Colonic mucosa (tissue), 4 donors: ENCODE measurements at places on chromosomes 3 and 15.

GRCh38 chr3:45057557-45057956 lies 31.5 kb downstream of the CLEC3B start:
- DNase-seq = no peak

GRCh38 chr3:128782282-128783146 lies 56.5 kb downstream of the RAB7A start:
- DNase-seq = no peak

DNA sequence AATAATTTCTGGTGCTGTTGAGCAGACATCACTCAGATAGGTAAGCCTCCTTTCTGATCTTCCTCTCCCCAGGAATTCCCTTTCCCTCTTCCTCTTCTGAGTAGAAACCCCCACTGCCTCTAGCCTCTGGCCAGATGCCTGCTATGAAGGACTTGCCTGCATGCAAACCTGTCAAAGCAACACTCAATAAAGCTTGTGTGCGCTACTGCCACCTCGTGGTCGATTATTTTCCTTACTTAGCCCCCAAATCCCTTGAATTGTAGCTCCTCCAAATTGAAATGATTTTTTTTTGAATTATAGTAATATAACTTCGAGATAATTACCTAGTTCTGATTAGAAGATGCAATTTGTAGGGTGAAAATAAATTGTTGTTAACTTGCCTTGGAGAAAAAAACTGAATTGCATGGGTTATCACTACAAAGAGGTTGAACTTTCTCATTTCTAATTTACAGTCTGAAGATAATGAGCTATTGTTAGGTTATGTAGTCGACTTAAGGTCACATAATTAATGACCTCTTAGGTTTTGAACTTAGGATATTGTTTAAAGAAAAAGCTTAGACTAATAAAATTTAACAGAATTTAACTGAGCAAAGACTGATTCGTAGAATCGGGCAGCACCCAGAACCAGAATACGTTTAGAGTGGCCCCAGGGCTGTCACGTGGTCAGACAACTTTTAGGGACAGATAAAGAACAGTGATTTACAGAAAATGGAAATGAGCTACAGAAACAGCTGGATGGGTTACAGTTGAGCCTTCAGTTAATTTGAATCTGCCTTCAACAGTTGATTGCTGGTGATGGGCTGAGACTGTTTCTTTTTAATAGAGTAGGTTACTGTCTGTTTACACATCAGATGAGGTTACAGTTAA lies 269.3 kb downstream of the ARPP21 start:
- peak; percentile 48 for DNase-seq

DNA sequence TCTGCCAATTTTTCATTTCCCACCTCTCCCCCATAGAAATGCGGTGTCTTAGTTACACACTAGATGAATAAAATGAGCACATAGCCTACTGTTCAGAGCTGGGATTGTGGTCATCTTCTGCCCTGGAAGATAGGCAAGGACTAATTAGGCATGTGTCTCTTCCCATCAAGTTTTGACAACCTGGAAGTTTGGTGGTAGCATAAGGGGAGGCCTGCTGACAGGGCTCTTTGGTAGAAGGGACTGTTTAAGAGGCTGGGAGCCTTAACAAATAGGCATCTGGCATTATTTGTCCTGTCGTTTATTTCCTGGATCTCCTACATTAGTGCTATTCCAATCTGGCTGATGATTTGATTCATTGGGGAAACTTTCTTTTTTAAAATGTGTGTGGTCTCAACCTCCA lies 512.3 kb downstream of the ZNF385D start:
- DNase-seq = no peak
